ENCODE measurements at places on chromosomes 12 and 14. TPM values are rescaled to one million over a fixed set of nuclear protein-coding genes. Genes with fewer than 3 reads are reported as not detected.

DNA sequence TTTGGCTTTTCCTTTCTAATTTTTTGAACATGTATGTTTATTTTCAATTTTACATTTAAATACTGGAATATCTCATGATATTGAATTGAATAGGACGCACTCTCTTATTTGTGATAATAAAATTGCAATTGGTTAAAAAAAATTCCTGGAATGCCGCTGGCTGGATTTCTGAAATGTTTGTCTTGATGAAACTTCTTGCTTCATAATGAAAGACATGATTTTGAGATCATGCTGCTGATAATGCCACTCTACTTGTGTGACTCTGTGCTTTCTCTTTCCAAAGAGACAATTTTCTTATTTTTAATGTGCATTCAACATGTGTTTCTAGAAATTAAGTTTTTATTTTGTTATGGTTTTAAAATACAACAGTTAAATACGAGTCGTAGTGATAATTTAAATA, 465.7 kb upstream of the FAR2 start:
- no peaks in the 10 kb centered on the region for H3K27me3 ChIP-seq
- no peak overlapping the region for H3K27ac ChIP-seq
- no peak overlapping the region for H3K4me3 ChIP-seq
- no peaks in the 10 kb centered on the region for H3K36me3 ChIP-seq
- no peak for DNase-seq
- no peaks in the 10 kb centered on the region for H3K4me1 ChIP-seq

GRCh38 chr12:91326058-91327027, 143.7 kb upstream of the DCN start:
- no peak overlapping the region for H3K4me3 ChIP-seq
- no peaks in the 10 kb centered on the region for H3K36me3 ChIP-seq
- H3K4me1 ChIP-seq, result no peaks in the 10 kb centered on the region
- no peak overlapping the region for H3K27ac ChIP-seq

GRCh38 chr12:131989021-131989420, 39.3 kb downstream of the EP400 start:
- no peak overlapping the region for H3K4me3 ChIP-seq
- H3K4me1 ChIP-seq, result no peaks in the 10 kb centered on the region
- no peak overlapping the region for H3K27ac ChIP-seq
- H3K27me3 ChIP-seq, result no peaks in the 10 kb centered on the region

The HHIPL1 gene
- 0.10 TPM for total RNA-seq

GRCh38 chr12:52234223-52234810, 1.3 kb downstream of the KRT7 start:
- H3K4me3 ChIP-seq, result no peak overlapping the region
- H3K36me3 ChIP-seq, result no peaks in the 10 kb centered on the region
- no peak overlapping the region for H3K27ac ChIP-seq
- no peak for DNase-seq

DNA sequence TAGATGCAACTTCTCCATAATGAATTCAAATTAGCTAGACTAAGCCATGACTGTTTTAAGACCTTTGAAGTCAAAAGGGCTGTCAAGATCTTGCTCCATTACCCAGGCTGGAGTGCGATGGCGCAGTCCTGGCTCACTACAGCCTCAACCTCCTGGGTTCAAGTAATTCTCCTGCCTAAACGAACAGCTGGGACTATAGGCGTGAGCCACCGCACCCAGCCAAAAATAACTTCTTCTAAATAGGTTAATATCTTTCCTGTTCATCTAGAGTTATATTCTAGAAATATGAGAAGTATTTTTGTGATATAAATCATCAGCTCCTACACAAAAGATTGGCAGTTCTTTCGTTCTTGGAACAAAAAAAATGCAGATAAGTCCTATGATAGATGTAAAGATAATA, 39.6 kb upstream of the SOS2 start:
- H3K4me1 ChIP-seq, result no peaks in the 10 kb centered on the region
- no peak overlapping the region for H3K27ac ChIP-seq
- H3K4me3 ChIP-seq, result no peak overlapping the region
- H3K27me3 ChIP-seq, result no peaks in the 10 kb centered on the region
